ENCODE measurements at places on chromosomes 3 and 15. TPM values are rescaled to one million over a fixed set of nuclear protein-coding genes. Genes with fewer than 3 reads are reported as not detected.

Gene HGD
- total RNA-seq, result not detected

Gene ALPK3
- total RNA-seq, result 3.6 TPM

Gene PLA2G4B
- not detected for total RNA-seq

Gene ZNF445
- 7.5 TPM for total RNA-seq

All from subcutaneous adipose tissue (tissue), 4 donors.